ENCODE measurements at places on chromosomes 16 and 17. TPM values are rescaled to one million over a fixed set of nuclear protein-coding genes. Genes with fewer than 3 reads are reported as not detected.

- no peak for DNase-seq
These were observed 52.3 kb downstream of the RPGRIP1L start for GRCh38 chr16:53651357-53651756.

GRCh38 chr17:32771396-32771795, 105.5 kb downstream of the MYO1D start:
- DNase-seq = no peak

DNA sequence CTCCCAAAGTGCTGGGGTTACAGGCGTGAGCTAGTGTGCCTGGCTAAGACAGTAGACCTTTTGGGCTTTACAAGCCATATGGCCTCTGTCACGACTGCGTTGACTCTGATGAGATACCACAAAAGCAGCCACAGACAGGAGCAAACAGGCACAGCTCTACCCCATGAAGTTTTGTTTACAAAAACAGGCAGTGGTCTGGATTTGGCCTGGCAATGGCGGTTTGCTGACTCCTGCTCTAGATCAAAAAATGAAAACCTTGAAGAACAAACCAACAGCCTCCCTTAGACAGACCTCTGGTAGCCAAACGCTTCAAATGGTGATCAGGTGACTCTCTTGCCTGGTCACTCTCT, 20.7 kb downstream of the SLC43A2 start:
- DNase-seq = no peak

Gene TBC1D3I
- total RNA-seq = not detected

- no peak for DNase-seq
These were observed 59.8 kb downstream of the GAN start for GRCh38 chr16:81374550-81374949.

Gene PNMT
- total RNA-seq = not detected

Gene HOXB6
- total RNA-seq = not detected

Gene CES5A
- total RNA-seq = not detected

GRCh38 chr17:58533616-58534188, 19.3 kb upstream of the MTMR4 start:
- DNase-seq = no peak

DNA sequence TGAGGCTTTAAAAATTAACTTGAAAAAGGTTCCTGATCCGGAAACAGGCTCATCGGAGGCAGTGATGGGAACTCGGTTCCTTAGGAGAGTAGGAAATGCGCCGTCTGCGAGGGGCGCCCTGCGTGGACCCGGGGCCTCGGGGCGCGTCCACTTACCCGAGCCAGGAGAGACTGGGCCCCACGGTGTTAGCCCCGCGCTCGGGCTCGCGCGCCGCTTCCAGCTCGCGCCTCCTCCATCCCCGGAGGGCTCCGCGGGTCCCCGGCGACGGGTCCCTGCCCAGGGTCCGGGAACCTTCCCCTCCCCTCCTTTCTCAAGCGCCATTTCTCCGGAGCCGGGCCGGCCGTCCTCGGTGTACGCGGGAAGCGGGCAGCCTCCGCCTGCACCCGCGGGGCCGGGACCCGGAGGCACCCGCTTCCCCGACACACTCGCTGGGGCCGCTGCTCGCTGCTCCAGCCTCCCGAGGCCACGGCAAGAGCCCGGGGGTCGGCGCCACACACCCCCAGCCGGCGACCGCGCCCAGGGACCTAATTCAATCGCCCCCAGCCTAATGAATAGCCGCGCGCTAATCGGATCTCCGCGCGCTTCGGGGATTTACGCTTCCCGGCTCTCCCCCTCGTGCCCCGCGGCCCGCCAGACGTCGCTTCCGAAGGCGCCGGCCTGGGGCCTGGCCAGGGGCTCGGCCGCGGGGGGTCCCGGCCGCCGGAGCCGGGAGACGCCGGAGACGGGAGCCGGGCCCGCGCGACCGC, 2.2 kb upstream of the BAHCC1 start:
- DNase-seq = no peak

DNA sequence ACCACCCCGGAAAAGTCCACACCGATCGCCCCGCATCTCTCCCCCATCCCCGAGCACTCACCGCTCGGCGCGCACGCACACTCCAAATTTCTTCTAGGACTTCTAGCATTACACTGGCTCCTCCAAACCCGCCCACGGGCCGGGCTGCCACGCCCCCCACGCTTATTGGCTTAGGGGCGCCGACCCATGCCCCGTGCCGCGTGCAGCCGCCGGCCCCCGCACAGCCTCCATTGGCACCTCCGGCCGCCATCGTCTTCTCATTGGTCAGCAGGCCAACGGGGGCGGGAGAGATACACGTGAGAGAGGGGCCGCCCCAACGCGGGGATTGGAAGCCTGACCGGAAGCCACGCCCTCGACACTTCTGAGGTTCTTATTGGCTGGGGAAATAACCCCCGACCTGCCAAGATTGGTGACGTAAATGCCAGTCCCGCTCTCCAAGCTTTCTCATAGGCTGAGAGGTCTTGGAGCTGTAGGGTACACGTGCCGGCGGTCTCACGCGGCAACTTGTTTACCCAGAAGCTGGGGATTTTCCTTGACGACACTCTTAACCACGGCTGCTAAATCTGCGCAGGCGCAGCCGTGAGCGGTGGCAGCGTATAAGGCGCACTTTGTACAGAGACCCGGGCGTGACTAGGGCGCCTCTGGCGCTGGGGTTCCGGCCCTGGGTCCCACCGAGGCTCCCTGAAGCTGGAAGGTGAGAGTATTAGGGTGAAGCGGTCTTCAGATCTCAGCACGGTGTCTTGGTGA, 4.2 kb upstream of the PER1 start:
- peak; percentile 100 for DNase-seq

- DNase-seq = no peak
These were observed 156.5 kb downstream of the FOXL1 start for GRCh38 chr16:86734543-86735460.

DNA sequence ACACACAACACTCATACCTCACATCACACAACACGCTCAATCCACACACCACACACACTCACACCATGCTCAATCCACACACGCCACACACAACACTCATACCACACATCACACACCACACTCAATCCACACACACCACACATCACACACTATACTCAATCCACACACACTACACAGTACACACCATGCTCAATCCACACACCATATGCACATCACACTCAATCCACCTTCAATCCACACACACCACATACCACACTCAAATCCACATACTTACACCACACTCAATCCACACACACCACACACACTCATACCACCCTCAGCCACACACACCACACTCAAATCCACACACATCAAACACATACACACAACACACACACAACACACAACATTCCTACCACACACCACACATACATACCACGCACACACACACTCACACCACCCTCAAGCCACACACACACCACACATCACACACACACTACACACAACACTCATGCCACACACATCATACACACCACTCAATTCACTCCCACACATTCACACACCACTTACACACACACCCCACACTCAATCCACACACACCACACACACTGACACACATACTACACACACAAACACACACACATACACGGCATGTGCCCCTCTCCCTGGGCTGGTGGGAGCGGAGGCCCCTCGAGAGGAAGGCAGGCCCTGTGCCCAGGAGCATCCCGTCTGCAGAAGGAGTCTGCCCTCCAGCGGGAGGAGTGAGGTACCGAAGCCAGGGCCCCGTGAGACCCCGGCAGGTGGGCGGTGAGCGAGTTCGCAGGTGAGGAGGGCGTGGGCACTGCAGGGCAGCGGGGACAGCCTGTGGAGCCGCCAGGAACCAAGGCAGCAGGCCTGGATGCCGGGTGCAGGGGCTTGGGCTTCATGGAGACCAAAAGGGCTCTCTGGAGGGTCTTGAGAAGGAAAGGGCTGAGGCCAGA, 33.1 kb upstream of the RPTOR start:
- no peak for DNase-seq

Gene USP7
- 75.9 TPM for total RNA-seq

- no peak for DNase-seq
These were observed 137.5 kb downstream of the TRIM37 start for GRCh38 chr17:58969156-58969555.

Gene LGALS9B
- 11.6 TPM for total RNA-seq

DNA sequence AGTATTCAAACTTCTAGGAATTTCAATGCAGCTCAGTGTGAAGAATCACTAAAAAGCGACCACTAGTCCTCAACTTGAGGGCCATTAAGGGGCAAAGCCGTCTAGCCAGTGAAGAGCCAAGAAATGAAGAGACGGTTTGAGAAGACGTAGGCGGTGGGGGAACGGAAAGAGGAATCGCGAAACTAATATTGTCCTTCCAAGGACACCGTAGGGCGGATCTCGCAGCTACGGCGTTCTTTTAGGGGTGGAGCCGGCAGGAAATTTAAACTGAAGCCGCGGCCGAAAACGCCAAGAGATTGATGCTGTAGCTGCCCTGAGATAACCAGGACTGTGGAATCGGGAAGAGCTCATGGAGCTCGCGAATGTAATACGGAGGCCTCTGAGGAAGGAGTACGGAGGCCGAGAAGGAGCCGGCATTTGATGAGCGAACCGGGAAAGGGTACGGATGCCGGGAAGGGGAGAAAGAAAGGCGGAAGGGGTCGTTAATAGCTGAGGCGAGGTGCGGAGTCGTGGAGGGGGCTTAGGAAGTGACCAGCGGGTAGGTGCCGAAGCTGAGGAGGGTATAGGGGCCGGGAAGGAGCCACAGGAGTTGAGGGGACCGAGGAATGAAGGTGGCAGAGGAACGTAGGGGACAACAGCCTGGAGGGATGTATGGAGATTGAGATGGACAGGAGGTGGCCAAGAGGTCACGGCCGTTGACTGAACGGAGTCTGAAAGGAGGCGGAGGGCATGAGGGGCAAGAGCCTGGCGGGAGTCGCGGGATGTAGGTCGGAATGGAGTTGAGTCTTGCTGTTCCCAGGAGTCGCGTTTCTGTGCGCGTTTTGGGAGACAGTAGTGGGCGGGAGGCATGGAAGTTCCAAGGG, at the start of gene DBF4B:
Gene DBF4B (plus strand): TSS at position 265 of the 863 bp plus-strand sequence. CDS start 156 bp downstream, at position 421.
- peak; percentile 88 for DNase-seq

GRCh38 chr17:71084219-71084618, 914.9 kb downstream of the KCNJ2 start:
- DNase-seq = peak; percentile 30

DNA sequence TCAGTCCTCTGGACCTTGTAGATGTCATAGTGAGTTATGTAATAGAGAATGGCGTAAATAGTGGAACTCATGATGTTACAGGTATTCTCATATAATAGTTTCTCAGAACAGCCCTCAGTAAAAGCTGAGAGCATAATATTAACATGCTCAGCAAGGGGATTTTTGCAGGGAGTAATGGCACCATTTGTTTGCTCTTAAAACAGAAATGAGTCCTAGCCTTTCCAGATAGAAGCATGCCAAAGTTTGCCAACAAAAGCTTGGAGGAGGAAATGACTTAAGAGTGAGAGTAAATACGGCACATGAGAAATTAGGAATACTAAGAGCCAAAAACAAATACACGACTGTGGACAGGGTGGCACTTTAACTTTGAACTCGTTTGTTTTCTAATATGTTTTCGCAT, 198.4 kb downstream of the ANKFN1 start:
- DNase-seq = no peak

DNA sequence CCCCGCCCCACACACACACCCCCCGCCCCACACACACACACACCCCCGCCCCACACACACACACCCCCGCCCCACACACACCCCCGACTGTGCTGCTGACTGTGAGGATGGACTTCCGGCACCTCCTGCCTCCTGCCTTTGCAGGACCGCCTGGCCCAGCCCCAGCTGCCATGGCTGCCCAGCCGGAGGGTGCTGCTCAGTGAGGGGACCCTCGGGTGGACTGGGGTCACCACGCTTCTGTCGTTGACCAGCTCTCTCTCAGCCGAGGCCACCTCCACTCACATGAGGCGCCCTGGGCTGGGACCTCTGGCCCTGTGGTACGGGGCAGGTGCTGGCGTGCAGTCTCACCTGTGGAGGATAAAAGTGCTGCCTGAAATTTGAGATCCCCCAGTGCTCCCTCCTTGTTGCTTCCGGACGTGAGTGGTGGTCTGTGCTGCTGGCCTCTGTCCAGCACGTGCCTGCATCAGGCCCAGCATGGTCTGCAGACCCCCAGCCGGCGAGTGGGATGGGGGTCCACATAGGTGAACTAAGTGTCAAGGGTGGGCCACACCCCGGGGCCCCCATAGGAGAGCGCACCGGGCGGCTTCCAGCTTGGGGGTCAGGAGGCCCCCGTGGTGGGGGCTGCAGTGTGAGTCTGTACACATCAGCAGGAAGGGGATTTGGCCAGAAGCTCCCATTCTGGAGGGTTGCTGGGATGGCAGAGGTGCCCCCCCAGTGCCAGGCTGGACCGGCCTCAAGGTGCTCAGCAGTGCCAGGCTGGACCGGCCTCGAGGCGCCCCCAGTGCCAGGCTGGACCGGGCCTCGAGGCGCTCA, 11.2 kb downstream of the METRNL start:
- DNase-seq = no peak

- no peak for DNase-seq
These were observed 2.1 kb downstream of the NDUFAF8 start for GRCh38 chr17:81241203-81241602.

GRCh38 chr16:57185446-57185944, 344 bp downstream of the PSME3IP1 start:
- peak; percentile 37 for DNase-seq

DNA sequence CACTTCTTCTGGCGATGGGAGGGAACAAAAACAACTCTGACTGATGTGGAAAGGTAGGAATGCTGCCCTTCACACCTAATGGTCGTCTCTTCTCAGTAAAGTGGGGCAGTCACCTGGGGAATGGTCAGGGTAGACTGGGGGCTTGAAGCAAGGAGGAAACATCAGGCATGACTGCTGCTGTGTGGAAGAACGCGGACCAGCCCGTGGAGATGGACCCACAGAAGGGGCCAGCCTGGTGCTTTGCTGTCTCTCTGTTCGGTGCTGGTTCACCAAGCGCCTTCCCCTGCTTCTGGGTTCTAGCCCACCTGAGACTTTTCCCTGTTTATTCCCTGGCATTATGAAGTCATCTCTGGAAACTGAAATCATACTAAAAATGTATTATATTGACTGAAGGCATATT, 96.2 kb upstream of the DNAH17 start:
- no peak for DNase-seq

GRCh38 chr16:52680993-52681392, 134.1 kb upstream of the TOX3 start:
- no peak for DNase-seq

DNA sequence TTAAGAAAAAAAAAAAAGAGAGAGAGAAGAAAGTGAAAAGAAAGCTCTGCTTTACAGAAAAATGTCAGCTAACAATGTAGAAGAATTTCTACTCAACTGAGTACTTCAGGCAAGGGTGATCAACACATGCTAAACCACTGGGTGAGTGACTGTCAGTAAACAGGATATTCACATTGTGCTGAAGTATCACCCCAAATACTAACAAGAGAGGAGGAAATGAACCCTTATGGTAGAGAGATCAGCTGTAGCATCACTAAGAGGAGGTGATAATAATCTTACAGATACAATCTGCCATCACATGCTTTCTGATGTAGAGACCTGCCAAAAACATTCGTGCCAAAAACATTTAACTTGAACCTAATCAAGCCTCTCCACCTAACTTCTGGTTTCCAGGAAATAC, 30.7 kb upstream of the ICAM2 start:
- DNase-seq = no peak

GRCh38 chr17:38900978-38901656, 24.3 kb upstream of the LASP1NB start:
- peak; percentile 94 for DNase-seq

Gene SRCIN1
- 0.25 TPM for total RNA-seq
